ENCODE measurements at places on chromosomes 2 and 18.

DNA sequence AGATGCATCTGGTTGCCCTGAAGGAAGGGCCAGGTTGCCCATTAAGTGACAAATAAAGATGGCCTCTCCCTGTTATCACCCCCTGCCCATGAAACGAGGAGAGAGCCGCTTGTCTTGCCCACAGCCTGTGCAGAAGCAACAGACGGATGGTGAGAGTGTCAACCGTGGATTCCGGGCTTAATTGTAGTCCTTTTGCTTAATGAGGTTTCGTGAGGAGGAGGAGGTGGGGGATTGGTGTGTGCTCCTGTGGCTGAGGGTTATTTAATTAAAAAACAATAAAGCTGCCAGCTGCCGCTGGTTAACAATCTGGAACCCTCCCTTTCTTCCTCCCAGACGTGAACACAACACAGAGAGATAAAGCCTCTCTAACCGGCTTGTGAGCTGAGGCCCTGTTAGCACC, 188.0 kb upstream of the PARD3B start:
- no peak for DNase-seq

DNA sequence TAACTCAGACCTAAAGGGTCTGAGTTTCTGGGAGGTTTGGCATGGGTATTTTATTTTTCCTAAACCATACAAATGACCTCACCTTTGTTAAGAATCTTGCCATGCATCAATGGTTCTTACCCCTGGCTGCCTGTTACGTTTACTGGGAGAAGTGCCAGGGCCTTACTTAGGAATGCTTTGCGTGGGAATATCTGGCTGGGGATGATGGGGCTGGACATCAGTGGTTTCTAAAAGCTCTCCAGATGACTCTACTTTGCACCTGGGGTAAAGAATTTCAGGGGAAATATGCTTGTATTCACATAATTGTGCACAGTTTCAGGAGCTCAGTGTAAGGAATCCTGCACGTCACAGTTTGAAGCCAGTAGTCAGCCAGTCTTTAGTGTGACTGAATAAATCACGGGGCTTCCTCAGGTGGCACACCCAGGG, 18.2 kb upstream of the DAW1 start:
- no peak for DNase-seq

- no peak for DNase-seq
Observed at GRCh38 chr2:64311948-64312621, 141.9 kb upstream of the LGALSL start.

GRCh38 chr18:65620076-65620696, 130.6 kb upstream of the CDH7 start:
- no peak for DNase-seq

DNA sequence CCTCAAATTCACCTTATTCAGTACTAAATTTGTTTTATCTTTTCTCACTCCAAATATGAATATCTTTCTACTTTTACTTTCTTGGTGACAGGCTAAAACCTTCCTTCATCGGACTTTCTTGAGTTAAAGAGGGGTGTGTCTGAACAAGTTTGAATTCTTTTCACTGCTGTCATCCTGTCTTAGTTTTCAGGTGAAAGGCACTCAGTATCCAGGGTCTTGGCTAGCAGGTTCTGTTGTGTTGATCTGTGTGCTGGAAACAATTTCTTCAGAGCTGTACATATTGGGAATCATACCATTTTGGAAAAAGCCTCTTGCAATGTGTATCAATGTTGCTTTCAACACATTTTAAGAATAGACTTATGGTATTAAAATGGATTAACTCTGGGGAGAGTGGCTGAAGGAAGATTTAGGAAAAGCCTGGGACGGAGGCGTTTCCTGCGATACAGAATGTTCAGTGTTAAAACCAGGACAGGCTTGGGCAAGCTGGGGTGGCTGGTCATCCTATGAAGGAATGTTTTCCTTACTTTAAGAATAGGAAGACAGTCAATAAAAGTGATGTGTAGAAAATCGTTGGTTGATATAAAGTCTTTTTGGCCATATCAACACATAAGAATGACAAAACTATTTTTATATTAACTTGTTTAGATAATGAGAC, 350.7 kb upstream of the SPRED2 start:
- no peak for DNase-seq

DNA sequence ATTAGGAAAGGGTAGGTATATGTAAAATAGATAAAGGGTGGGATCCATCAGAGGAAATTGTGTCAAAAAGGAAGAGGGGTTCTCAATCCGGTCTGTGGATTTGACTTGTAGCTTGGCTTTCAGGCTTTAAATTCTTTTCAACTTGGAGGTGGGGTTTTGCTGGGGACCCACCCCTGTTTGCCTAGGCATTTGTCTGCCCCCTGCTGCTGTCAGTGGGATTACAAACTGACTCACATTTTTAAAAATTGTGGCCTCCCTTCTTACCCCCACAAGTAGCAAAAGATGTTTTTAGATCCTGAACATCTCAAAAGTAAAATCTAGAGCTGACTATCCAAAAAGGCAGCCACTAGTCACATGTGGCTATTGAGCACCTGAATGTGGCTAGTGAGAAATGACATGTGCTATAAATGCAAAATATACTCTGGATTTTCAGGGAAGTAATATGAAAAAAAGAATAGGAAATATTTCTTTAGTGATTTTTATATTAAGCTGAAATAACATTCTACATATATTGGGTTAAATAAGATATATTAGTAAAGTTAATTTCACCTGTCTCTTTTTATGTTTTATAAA, 178.9 kb downstream of the GFPT1 start:
- no peak for DNase-seq

DNA sequence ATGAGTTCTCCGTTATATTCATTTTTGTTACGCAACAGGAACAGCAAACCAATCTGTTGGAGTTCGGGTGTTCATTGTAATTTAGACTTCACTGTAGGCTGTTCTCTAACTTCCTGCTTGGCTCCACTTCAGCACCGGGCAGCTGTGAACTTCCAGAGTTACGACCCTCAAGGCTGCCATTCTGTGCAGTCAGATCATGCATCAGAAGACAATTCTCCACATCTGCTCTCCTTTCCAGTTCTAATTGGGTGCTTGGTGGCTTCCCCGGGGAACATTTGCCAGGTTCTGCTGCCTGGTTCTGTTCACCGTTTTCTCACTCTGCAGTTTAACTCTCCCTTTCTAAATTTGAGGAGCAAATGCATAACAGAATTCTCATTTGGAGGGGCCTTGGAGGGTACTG, 237.7 kb downstream of the NYAP2 start:
- DNase-seq, result no peak

- DNase-seq, result no peak
Observed at GRCh38 chr2:22894761-22895160, 490.2 kb upstream of the KLHL29 start.

- no peak for DNase-seq
Observed at GRCh38 chr18:57436965-57437333, 1.8 kb downstream of the ONECUT2 start.

GRCh38 chr2:2389215-2389614, 58.1 kb upstream of the MYT1L start:
- DNase-seq, result no peak

GRCh38 chr2:31223026-31223425, 5.7 kb upstream of the CAPN14 start:
- no peak for DNase-seq

- no peak for DNase-seq
Observed at GRCh38 chr2:234098681-234099080, 48.2 kb downstream of the SPP2 start.

DNA sequence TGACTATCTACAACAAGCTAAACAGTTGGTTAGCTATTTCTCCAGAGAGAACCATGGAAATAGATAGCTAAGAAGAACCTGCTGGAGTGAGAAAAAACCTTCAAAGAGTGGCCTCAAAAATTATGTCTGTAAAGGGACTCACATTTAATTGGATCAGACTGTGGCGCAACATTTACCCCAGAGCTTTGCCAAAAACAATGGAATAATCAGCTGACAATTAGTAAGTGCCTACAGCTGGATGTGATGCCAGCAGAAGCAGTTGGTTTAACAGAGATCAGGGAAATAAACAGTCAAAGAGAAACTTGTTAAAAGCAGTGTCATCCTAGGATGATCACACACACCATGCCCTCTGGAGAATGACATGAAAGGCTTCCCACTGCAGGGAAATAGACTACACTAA, 310.7 kb downstream of the CLIP4 start:
- no peak for DNase-seq

GRCh38 chr2:7703543-7704144, 786.4 kb downstream of the RNF144A start:
- DNase-seq, result no peak
